ENCODE measurements at places on chromosomes 7 and 10. TPM values are rescaled to one million over a fixed set of nuclear protein-coding genes. Genes with fewer than 3 reads are reported as not detected.

DNA sequence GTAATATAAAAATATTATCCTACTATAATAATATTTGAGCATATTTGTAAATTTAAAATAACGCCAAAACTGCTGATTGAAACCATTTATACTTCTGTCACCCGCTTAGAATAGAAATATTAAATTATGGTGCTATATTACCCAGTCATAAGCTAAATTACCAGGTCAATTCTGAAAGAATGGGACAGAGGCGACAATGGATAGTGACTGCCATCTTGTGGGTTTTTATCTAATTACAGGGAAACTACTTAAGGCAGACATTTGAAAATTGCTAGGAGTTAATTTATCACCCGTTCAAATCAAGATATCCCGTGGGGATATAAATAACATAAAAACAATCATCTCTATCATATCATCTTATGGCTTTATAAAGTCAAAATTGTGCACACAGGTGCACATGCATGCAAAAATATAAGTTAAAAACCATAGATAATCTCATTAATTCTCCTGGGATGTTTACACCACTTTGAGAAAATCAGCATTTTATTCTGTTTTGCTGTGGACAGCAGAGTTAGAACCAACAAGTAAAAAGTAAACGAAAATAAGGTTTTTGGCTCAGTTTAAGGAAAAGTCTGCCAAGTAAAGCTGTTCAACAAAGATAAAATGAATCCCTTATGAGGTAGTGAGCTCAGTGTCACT is 41.3 kb upstream of the HPSE2 start:
- no peak for DNase-seq

DNA sequence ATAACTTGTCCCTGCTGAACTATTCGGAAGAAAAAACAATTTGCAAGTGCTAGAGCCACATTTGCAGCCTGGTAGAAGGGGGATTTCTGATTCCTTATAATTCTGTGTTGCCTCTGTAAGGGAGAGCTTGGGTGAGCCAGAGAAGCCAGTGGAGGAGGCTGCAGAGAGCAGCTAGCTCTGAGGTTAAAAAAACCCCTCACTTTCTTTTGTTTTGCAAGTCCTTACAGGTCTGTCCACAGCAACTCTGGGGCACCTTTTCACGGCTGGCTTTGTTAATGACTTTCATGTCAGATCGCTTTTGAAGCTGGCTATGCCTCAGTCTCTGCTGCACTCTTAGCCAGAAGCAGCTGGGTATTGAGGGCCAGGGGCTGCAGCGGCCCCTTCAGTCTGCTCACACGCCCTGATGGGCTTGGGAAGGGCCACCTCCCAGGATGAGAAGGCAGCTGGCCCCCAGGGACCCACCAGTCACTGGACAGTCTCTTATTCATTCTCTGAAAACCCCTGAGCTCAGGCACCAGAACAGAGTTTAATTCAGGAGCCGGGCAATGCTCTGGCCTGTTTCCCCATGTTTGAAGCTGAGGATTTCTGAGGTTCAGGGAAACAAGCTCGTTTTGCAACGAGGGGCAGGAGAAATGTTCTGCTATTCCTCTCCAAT is 30.9 kb downstream of the TRIM8 start:
- no peak for DNase-seq

DNA sequence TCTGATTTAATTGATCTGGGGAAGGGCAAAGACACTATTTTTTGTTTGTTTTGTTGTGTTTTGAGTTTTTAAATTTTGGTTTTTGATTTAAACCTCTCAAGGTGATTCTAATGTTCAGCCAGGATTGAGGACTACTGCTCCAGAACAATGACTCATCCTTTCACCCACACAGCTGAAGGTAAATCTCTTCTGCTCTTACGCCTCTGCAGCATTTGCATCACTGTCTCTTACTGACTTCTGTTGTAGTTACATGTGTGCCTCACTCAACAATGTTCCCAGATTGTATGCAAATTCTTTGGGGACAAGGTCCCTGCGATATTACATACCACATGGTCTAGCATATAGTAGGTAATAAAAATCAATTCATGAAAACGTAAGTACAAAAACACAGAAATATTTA is 467.5 kb upstream of the LRRN3 start:
- DNase-seq: no peak

- no peak for DNase-seq
These were observed 95.3 kb upstream of the HDAC9 start for GRCh38 chr7:18400275-18400674.

DNA sequence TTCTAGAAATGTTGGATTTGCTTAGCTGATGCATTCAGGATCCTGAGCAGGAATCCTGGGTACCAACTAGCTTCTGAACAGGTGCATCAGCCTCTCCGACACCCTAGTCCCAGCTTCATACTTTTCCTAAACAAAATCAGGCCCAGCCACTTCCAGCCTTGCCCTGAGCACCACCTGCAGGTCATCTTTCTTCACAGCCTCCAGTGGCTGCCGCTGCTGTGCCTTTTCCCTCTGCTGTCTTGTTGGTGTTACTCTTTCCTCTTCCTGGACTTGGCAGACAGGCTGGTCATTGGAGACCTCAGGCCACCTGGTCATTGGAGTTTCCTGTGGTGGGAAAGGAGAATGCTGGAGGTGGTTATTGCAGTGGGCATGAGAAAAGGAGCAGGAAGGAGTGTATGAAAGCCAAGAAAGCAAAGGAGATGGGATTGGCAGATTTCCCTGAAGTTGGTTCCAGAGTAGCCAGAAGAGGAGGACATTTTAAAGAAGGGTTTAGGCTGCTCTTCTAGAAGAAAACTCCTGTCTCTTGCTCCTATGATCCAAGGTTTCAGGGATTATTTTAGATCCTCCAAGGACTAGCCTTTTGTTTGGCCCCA is 48.2 kb upstream of the NFKB2 start:
- DNase-seq: no peak

MARVELD1 gene
- total RNA-seq: 2.5 TPM

PPP1R9A gene
- 0.08 TPM for total RNA-seq
